Progenitor cell of endocrine pancreas (in vitro differentiated cells): ENCODE measurements at places on chromosomes 3 and 15.
A peak's percentile ranks its signal among the peaks of the same experiment; 100 is the strongest.

GRCh38 chr3:39260957-39261356 is 18.9 kb downstream of the CX3CR1 start:
- DNase-seq, result no peak

- DNase-seq, result no peak
These were observed 46.4 kb downstream of the GATM start for GRCh38 chr15:45331972-45332371.

DNA sequence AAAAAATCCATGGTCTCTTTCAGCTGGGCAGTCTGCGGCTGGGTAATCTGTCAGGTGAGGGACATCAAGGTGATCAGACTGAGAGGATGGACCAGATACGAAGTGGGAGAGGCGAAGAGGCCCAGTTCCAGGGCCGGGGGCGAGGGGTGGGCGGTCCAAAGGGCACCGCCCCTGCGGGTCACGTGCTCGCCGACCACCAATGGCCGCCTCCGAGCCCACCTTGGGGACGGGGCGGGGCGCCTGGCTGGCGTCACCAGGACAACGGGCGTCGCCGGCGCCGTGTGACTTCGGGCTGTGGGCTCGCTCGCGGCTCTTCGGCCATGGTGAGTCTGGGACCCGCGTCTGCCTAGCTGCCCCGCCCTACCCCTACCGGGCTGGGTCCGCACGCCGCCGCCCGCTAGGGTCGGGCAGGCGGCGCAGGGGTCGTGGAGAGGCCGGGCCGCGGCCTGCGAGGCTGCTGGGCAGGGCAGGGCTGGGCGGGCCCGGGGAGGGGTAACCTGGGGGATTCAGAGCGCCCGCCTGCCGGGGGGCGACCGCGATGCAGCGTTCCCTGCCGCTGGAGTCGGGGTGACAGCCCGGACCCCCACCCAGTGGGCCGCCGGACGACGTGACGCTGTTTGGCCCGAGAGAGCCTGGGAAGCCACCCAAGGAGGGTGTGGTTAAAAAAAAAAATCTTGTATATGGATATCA is at the start of gene FBXL2:
Gene FBXL2, plus strand, starts transcription at position 250 of the 690 bp plus-strand sequence. Its CDS starts 71 bp downstream, at position 321.
- peak; percentile 87 for DNase-seq

- no peak for DNase-seq
These were observed 2.4 kb downstream of the VGLL4 start for GRCh38 chr3:11641316-11641682.

DNA sequence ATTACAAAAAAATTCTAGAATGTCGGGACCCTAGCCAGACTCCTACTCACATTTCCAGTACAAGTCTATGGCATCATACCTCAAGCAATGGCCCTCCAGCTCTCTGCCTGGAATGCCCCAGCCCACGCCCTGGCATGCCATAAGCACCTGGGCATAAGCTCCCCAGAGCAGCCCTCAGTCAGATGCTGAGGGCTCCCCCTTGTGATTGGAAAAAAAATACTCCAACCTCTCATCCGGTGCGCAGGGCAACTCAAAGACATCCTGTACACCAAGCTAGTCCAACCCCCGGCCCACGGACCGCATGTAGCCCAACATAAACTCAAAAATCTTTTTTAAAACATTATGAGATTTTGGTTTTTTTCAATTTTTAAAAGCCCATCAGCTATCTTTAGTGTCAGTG is 115.4 kb downstream of the NEK10 start:
- DNase-seq, result no peak

DNA sequence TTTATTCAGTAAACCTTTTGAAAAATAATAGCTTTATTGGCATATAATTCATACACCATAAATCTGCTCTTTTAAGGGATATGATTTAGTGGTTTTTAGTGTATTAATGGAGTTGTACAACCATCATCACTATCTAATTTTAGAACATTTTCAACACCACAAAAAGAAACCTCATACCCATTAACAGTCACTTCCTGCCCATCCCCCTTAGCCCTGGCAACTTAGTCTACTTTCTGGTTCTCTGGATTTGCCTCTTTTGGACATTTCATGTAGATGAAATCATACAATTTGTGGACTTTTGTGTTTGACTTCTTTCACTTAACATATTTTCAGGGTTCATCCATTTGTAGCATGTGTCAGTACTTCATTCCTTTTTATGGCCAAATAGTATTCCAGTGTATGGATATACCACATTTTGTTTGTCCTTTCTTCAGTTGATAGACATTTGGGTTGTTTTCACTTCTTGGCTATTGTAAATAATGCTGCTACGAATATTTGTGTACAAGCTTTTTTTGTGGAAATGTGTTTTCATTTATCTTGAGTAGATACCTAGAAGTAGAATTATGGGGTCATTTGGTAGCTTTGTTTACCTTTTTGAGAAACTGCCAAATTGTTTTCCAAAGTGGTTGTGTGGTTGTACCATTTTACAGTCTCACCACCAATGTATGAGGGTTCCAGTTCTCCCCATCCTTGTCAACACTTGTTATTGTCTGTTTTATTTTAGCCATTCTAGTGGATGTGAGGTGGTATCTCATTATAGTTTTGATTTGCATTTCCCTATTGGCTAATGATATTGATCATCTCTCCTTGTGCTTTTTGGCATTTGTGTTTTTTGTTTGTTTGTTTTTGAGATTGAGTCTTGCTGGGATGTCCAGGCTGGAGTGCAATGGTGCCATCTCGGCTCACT is 45.8 kb downstream of the SMAD3 start:
- DNase-seq, result no peak

- DNase-seq, result no peak
These were observed 211.6 kb downstream of the TNIK start for GRCh38 chr3:171248426-171249111.

DNA sequence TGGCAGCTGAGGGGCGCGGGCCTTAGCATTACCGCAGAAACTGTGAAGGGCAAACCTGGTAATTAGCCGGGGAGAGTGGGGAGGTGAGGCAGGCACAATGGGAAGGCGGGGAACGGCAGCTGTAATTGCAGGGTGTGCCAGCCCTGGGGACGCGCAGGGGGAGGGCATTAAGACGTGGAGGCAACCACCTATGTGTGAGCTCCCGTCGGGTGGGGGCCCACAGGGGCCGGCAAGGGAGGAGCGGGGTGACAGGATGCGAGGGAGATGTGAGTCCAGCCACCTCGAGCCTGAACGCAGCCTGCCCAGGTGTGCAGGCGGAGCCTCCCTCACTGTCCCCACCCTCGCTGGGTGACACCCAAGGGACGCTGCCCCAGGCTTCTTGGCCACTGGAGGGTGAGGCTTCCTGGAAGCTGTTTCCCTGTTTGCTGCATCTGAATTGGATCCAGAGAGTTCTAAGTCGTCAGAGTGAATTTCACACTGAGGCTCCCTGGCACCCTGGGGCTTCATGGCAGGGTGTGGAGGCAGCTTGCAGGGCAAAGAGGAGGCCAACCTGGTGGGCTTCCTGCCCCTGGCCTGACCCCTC is 130.6 kb upstream of the MEF2A start:
- DNase-seq, result no peak

GRCh38 chr3:190990898-190991297 is 128.4 kb upstream of the GMNC start:
- no peak for DNase-seq

- no peak for DNase-seq
These were observed 174.7 kb downstream of the MBNL1 start for GRCh38 chr3:152443212-152444023.

GRCh38 chr3:194381460-194381875 is 11.9 kb upstream of the LRRC15 start:
- DNase-seq, result no peak

- peak; percentile 44 for DNase-seq
These were observed 692 bp upstream of the C15orf39 start for GRCh38 chr15:75200765-75201615.

DNA sequence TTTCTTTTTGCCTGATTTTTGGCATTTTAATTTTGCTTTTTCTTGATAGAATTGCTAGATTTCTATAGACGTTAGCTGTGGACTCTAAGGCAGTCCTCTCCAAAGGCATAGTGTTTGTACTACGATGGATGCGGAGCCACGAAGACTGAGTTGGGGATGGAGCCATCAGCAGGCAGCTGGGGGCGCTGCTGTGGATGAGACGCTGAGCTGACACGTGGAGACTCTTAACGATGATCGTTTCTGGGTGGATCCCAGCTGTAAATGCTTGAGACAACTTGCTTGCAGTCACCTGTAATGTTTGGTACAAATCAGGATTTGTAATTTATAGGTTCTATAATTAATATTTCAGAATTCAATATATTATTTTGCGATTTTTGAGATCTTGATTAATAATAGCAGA is 13.3 kb upstream of the PPP1R2 start:
- no peak for DNase-seq
